ENCODE measurements at places on chromosomes 16 and 17.

DNA sequence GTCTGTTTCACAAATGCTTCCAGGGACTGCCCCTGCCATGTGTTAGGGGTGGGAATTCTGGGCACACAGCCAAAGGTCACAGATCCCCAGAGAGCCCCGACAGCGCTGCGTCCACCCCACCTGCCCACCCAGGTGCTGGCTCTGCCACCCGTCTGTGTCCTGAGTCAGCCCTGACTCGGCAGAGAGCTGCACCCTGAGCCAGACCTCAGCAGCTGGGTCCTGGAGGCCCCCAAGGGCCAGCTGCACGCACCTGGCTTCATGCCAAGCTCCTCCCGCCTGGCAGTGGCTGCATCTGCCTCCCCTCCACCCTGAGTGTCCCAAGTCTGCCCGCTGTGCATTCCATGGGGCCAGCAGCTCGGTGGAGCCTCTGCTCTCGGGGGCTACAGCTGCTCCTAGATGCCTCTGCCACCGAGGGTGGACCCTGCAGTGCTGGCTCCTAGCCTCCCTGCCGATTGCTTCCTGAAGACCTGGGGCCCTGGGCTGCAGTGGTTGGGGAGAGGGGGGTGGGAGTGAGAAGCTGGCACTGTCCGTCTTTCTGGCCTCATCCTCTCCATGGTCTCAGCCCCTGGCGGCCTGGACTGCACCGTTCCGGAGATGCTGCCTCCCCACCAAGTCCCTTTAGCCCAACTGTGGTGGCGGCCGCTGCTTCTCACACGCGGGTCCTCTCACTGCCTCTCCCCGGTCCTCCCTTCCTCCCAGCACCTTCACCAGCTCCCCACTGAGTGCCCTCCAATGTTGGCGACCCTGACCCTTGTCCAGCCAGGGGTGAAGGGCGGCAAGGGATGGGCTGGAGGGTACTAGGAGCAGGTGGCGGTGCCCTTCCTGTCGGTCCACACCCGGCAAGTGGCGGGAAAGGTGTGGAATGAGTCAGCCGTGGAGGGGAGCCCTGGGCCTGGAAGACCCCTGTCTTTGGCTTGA, 3.0 kb downstream of the SECTM1 start:
- peak; percentile 93 for DNase-seq

- DNase-seq = peak; percentile 45
Measured at GRCh38 chr17:83109793-83110645, 30.6 kb downstream of the METRNL start.

GRCh38 chr16:87016046-87017035, 300.9 kb downstream of the C16orf95 start:
- DNase-seq = no peak

DNA sequence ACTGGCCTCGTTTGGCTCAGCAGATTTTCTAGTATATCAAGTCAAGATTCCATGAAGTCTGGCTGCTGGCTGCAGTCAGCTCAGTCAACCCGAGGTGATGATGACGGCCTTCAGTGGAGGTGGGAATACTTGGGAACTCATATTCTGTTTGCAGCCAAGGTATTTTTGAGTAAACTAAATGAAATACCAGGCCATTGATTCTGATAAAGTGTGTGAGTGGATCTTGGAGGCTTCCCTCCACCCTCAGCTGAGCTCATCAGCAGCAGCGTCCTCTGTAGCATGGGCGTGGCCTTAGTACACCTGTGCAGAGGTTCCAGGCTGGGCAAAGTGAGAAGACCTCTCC, 22.0 kb upstream of the TACO1 start:
- no peak for DNase-seq

DNA sequence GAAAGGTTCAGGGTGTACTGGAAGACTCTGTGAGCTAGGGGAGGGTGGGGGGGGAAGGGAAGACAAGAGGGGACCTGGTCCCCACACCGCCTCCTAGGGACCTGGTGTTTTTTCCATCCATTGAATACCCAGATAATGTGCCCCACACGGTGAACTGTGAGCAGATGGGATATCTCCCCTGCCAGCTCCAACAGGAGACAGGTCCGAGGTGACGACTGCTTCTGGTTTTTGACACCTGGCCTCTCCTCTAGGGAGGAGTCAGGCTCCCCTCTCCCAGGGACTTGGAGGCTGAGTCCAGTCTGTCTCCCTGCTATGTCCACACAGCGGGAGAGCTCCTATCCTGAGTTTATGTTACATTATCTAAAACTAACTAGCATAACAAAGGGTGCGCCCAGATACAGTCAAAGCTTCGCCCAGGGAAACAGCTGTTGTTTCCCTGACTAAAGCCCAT, 1.8 kb downstream of the MARVELD3 start:
- DNase-seq = no peak

- no peak for DNase-seq
Measured at GRCh38 chr16:72517154-72517553, 345.2 kb upstream of the PMFBP1 start.

DNA sequence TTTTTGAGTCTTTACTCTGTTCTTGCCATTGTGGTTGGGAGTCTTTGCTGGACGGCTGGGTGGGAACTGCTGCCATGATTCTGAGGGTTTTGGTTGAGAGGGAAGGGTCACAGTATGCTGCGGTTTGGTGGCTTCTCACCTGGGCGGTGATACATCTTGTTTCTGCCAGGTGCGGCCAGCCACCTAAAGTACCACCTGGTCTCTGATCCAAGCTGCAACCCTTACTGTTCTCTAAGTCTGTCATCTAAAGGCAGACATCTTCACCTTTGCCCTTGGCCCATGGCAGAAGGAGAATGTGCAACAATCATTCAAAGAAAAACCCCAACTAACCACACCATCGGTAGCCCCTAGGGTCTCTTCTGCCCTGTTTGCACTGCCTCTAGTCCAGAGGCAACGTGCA, 19.6 kb upstream of the MPO start:
- no peak for DNase-seq

GRCh38 chr17:8020776-8021564, 17.9 kb upstream of the ALOX15B start:
- no peak for DNase-seq

All from NCI-H1105 (cell line).